Activated CD4-positive, alpha-beta T cell treated with anti-CD3 and anti-CD28 coated beads for 1 hour (primary cell): ENCODE measurements at places on chromosomes 4 and X.

DNA sequence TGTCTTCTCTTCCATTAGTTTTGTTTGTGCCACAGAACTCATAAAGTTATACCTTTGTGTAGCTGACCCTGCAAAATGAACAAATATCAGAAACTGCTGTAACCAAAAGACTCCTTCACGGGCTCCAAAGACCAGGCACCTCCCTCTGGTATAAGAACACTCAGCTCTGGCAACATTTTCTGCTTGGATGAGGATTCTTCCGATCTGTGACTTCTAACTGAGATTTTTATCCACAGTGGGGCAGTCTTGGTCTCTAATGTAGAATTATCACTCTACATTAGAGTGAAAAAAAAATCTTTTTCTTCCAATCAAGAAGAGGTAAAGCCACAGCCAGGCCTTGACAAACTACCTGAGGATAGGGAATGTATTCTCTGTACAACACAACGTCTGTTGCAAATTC lies 38.5 kb upstream of the PRSS48 start:
- no peak for DNase-seq

DNA sequence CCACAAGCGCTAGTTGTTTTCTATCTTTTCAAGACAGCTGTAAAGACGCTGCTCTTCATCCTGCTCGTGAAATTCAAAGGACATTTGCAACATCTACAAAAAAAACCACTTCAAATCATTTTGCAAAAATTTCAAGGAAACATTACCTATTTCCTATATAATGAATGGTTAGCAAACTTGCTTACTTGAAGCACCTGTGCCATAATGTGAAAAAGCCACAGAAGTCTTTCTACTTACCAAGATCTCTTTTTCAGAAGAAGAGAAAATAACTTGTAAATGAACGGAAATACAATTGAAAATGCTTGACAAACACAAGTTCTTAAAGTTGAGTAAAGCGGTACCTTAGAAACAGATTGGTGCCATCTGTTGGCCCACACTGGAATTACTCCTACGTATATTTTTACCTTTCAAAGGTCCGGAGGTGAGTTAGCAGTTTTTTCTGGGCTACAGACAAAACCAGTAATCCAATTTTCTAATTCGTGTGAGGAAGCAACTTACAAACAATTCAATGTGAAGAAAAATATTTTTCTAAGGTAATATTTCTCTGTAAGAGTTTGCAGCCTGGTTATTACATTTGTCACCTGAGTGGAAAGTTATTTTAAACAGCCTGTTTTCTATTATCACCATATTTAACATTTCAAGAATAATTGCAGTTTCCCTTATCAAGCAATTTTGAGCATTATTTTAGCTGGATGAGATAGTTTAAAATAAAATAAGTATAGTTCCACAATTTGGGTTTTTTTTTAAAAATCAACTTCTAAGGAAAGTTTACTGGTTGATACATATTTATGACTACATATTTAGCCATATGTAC lies at the start of gene TLR6:
Gene TLR6, minus strand, starts transcription at position 294 of the 814 bp plus-strand sequence. CDS start 27,344 bp downstream, outside the sequence.
- peak; percentile 29 for DNase-seq

DNA sequence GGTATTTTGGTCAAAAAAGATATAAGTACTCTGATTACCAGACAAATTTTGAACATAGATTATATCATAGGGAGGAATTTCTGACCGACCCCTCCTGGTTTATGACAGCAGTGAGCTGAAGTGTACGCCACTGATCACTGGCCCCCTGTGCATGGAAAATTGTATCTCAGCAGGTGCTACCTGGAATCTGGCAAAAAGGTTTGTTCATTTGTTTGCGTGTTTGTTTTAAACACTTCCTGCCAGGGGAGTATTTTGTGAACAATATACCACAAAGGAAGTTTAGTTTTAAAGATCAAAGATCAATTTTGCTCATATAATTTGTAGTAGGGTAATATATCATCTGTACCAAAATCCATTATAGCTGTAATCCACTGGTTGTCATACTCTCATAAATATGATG lies 219.7 kb upstream of the TENM3 start:
- DNase-seq = no peak

DNA sequence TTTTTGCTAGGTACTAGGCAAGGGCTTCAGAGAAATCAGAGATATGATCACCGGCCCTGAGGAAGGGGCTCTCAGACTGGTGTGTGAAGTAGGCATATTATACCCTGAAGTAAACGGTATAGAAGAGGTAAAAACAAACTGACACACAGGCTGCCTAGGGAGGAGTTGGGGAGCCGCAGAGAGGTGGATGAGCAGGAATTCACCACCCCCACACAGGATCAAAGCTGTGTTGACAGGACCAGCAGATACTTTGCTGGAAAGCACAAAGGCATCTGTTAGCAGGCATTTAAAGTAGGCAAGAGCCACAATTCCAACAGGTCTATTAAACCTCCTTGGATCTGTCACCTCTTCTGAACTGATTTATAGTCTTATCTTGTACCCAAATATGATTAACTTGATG lies 71.8 kb upstream of the GPR34 start:
- DNase-seq = no peak

- DNase-seq = no peak
These were observed 70.7 kb downstream of the ANKRD50 start for GRCh38 chr4:124641715-124642381.

DNA sequence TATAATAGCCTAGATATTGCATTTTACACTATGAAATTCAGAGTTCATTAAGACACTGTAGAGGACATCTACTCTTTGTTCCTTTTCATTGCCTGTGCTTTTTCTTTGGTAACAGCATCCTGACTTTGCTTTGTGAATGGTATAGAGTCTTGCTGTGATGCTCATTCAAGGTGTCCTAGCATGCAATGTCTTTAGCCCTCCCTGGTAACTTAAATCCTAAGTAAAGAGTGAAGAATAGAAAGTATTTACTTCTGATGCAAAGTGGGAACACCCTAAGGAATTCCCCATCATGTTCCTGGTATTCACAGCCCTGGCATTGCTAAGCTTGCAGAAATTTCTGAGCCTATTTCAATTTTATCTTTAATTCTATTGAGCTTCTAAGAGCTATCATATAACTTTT lies 400.1 kb downstream of the FAT4 start:
- no peak for DNase-seq

- no peak for DNase-seq
These were observed 1.1 kb downstream of the SLIT2 start for GRCh38 chr4:20252656-20253282.

GRCh38 chr4:472881-473569 lies 25.9 kb downstream of the ZNF721 start:
- no peak for DNase-seq

DNA sequence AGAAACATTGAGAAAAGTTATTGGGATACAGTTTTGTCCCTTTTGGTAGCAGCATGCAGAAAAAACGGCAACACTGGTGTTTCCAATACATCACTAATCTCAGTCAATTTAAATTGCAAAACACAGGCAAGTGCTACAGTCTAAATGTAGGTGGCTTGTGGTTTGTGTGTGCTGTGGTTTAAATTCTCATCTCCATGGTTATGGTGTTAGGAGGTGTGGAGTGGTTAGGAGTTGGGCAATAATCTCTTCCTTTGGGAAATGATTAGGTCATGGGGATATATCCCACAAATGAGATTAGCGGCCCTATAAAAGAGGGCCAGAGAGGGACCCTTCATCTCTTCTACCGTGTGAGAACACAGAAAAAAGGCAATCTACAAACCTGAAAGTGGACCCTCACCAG lies 1344.3 kb downstream of the ADGRL3 start:
- DNase-seq = no peak

GRCh38 chrX:31608638-31609037 lies 536.8 kb upstream of the FTHL17 start:
- DNase-seq = no peak

DNA sequence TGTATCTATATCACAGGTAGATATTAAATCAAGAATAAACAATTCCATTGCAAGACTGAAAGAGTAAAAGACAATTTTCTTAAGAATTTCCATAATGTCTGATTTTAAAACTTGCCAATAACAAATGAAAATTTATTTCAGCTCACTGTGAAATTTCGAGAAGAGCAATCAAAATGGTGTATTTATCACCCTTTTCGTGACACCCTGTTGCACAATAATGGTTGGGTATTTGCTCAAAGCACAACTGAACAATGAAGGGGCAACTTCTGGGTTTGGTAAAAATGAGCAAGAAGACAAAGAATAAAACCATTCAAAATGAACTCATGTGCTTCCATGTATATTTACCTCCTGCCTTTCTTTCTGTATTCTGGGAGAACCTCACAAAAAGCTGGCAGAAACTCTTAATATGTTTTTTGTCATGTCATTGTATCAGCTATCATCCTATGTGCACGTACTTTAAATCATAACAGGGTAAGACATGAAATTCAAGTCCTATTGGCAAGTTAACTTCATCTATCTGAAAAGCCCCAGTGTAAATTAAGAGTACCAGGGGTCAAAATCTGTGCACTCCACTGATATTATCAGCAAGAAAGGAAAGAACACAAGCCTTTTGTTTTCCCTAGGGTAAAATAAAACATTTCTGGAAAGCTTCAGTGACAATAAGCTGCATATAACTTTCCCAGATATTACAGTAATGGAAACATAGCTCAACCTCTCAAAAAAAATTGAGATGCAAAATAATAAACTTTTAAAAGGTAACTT lies 126.9 kb upstream of the CBR4 start:
- no peak for DNase-seq

DNA sequence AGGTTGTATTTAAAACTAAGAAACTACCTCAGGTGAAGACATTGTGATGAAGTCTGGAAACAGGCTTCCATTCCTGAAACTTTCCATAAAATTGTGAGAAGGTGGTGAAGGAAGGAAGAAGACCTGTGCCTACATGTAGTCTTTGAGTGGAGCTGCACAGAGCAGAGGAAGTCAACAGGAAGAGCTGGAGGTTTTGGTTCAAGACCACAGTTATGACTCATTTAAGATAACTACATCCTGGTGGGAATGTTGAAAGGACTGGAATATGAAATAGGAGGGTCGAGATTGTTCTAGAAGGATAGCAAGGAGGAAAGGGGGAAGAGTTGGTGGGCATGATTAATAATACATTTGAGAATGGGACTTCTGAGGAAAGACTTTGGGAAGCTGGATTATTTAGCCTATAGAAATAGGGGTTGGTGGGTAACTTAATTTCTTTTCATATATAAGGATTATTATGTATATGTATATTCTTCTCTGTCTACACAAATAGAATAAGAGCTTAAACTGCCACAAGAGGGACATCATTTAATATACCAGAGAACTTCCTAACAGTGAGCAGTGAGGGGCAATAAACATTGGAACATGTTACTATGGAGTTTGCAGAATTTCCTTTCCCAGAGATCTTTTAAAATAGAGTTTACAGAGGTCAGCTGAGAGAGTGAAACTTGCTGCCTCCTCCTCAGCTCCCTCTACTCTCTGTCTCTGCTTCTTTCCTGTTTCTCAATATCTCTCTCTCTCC lies 23.5 kb downstream of the AWAT2 start:
- DNase-seq = no peak

GRCh38 chr4:25379591-25379990 lies 2.5 kb downstream of the ANAPC4 start:
- no peak for DNase-seq

DNA sequence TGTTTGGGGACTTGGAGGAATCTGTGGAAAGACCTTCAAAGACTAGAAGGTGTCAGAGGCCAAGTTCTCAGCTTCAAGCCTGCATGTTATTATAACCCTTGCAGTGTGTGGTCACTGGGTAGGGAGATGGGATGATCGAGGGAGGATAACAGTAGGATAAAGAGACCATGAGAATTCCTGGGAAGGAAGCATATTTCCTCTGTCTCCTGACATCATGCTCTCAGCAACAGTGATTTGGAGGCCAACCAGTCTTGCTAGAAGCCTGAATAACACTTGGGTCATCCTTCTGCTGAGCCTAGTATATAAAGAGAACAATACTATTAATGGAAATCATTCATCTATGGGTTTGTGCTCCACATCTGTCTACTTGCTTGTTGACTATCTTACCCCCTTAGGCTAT lies 40.9 kb upstream of the ANXA3 start:
- DNase-seq = no peak

DNA sequence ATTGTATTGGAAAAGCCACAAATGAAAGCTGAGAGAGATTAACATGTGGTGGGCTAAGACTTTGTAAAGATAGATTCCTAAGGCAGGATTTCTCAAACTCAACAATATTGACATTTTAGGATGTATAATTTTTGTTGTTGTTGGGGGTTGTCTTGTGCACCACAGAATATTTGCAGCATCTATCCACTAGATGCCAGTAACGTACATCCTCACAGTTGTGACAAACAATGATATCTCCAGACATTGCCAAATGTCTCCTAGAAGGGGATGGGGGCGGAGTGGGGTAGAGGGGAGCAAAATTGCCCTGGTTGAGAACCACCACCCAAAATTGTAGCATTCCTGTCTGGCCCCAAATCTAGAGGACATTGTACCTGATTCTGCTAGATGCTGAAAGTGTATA lies 14.7 kb upstream of the CBR4 start:
- DNase-seq = no peak

DNA sequence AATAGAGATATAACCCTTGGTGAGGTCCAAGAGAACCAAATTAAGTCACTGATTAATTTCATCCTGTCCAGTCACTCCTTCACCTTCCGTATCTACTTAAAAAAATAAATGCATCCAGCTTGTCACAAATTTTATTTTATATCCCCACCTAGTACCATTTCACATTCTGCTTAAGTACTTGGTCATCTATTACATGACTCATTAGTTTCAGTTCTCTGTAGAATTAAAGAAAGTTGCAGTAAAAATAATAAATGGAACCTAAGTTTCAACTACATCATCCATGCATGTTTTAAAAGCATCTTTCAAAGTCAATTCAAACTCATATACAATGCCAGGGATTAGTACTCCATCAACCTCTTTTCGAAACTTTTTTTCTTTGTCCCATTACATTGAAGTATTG lies 130.2 kb downstream of the SH2D1A start:
- DNase-seq = no peak

GRCh38 chrX:150254909-150255308 lies 108.2 kb upstream of the MAMLD1 start:
- DNase-seq = no peak

GRCh38 chr4:128831531-128832242 lies 22.2 kb downstream of the JADE1 start:
- DNase-seq = no peak

DNA sequence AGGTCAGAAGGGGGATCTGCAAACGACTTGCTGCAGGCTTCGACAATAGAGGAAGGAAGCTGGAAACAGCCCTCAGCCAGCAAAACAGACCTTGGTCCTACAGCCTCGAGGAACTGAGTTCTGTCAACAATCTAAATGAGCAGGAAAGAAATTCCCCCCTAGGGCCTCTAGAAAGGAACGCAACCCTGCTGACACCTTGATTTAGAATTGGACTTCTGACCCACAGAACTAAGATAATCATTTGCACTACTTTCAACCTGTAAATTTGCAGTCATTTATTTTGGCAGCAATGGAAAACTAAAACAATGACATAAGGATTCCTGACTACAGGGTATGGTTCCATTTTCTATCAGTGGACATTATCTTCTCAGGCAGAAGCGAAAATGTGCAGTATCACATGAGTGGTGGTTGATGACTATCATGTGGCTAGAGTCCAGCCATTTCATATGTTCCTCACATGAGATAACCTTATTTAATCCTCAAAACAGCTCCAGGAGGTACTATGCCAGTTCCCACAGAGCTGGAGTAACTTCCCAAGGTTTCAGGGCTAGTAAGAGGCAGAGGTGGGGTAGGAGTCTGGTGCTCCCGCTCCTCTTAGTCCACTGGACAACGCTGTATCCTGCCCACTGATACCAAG lies 61.6 kb downstream of the SAT1 start:
- DNase-seq = no peak
